ENCODE measurements at places on chromosomes 1 and 21.

DNA sequence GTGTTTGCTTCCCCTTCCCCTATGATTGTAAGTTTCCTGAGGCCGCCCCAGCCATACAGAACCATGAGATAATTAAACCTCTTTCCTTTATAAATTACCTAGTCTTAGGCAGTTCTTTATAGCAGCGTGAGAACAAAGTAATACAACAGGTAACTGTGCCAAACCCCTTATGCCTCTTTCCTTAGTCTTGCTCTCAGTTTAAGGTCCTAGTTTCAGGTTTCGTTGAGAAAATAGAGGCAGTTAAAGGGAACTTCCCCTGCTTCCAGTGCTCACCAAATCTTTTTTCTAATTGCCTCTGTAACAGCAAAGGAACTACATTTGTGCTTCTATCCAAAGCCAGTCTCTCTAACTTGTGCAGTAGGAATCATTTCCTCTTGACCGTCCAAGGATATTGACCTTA lies 164.8 kb downstream of the PATJ start:
- no peak for DNase-seq

DNA sequence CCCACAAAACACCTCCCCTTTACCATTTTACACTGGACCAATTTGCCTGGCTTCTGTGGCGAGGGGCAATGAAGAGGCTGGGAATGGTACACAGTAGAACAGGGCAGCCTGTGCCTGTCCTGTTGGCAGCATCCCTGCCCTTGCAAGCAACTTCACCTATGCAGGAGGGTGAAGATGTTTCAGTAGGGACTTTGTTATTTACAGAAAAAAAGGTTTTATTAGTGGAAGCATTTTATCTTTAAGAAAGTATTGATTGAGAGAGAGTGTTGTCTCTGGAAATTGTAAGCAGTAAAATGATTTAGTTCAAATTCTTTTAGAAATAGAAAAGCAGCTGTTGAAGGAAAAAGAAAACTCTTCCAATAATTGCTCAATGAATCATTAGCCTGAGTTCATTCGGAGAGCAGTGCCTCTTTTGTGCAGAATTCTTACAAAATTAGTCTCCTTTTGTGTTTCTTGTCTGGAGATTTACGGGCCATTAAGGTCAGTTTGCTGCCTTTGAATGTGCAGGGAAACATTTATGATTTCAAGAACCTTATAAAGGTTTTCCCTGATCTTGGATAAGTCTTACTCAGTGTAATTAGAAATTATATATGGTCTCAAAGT lies 49.1 kb downstream of the HHAT start:
- DNase-seq, result no peak

GRCh38 chr1:2168535-2168934 lies 26.0 kb downstream of the FAAP20 start:
- no peak for DNase-seq

DNA sequence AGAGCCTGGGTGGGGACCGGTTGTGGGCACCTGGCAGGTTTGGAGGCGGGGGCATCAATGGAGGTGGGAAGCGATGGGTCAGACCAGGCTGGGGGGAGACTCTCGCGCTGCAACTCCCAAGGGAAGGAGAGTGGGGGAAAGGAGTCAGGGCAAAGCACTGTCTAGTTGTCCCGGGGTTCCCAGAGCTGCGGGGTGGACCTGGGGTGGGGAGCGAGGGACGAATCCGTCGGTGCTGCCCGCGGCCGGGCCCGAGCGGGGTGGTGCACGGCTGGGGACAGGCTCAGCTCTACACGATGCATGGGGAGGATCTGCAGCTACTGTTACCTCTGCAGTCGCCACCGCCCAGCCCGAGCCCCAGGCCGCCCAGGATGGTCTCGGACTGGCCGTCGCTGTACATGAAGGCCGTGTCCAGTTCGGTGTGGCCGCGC lies 427 bp downstream of the AKR7A2 start:
- no peak for DNase-seq

DNA sequence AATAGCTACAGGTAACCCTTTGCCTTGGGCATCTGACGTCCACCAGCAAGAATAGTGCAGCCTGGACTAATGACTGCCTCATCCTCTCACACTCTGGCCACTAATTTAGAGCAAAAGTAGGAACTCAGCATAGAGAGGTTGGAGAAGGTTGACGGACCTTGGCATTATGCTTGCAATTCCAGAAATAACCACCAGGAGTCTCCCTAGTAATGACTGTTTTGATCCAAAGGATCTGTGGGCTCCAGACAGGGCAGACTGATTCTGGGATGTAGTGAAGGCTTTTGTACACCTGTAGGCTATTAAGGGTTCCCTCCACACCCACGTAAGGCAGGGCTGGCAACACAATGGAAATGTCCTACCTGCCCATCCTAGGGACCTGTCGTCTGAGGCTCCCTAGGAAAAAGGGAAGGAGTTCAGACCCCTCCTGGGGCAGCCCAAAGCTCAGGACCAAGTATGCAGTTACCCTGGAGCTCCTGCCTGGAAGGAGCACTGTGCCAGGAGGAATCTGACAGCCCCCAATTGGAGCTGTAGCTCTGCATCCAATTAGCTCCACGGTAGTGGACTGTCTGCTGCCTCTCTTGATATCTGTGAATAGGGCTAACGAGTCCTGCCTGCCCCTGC lies 91.0 kb upstream of the TMEM51 start:
- no peak for DNase-seq

DNA sequence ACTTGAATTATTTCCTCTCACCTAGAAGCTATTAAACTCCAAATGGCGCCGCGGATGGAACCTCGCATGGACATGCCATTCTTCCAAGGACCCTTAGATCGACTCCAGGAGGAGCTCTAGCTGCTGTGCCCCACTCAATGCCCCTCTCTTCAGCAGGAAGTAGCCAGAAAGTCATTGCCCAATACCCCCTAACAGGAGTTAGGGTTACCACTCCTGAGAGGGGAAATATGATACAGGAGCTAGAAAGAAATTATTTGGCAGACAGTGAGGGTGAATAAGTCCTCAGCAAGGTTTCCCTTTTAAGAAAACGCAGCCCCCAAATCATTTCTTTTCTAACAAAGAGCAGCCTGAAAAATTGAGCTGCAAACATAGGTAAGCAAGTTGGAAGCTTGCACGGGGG lies 28.6 kb downstream of the TFB2M start:
- no peak for DNase-seq

GRCh38 chr1:204130178-204130577 lies 21.7 kb downstream of the ETNK2 start:
- no peak for DNase-seq

DNA sequence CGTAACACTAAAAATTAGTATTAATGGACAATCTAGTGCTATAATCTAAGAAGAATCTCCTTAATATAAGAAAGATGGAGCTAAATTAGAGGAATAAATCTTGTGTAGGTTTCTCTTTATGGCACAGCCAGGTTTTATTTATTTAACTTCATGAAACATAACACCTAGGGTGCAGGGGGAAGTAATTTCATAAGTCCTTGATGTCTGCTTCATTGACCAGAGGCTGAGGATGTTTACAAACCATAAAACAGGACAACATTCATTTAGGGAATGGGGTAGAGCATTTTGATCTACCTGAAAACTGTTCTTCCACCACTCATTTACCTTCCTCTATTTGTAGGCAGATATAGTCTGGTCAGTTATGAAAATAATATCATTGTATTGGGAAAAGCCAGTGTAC lies 95.5 kb downstream of the NGF start:
- no peak for DNase-seq

DNA sequence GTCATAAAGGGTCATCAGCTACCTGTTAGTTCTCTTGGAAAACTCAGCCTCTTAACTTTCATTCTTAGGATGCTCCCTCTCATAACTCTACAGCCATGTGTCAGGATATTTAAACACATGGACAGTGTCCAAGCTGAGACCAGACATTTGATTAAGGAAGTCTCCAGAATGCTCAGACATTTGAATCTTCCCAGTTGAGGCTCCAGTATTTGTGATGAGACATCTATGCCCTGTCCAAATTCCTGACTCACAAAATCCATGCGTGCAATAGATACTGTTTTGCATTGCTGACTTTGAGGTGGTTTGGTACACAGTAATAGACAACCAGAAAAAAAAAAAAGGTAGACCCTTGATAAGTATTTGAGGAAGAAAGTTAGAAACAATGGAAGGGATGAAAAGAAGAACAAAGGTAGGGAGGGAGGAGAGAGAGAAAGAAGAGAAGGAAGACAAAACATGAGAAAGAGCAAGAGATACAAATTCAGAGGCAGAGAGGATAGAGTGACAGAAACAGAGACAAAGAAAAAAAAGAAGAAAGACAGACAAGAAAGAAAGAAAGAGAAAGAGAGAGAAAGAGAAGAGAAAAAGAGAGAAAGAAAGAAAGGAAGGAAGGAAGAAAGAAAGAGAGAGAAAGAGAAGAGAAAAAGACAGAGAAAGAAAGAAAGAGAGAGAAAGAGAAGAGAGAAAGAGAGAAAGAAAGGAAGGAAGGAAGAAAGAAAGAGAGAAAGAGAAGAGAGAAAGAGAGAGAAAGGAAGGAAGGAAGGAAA lies 275.5 kb upstream of the PRMT6 start:
- no peak for DNase-seq

DNA sequence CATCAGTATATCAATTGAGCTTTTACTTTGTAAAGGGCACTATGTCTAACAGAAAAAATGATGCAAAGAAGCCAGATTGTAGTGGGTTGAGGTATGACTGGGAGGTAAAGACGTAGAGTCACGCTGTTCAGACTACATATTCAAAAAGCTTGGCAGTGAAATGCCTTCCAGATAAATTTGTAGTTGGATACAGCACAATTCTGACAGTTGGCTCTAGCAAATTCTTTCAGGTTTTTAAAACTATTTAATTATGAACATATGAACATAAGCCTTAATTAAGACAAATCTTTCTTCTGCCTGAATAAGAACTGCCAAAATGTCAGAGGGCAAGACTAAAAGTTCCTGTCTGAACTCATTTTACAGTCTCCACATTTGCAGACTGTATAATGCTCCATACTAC lies 118.8 kb downstream of the DPYD start:
- DNase-seq, result no peak

- DNase-seq, result no peak
Measured at GRCh38 chr1:63888984-63889383, 115.2 kb downstream of the ROR1 start.

GRCh38 chr1:233025157-233025556 lies 74.7 kb downstream of the NTPCR start:
- DNase-seq, result no peak

DNA sequence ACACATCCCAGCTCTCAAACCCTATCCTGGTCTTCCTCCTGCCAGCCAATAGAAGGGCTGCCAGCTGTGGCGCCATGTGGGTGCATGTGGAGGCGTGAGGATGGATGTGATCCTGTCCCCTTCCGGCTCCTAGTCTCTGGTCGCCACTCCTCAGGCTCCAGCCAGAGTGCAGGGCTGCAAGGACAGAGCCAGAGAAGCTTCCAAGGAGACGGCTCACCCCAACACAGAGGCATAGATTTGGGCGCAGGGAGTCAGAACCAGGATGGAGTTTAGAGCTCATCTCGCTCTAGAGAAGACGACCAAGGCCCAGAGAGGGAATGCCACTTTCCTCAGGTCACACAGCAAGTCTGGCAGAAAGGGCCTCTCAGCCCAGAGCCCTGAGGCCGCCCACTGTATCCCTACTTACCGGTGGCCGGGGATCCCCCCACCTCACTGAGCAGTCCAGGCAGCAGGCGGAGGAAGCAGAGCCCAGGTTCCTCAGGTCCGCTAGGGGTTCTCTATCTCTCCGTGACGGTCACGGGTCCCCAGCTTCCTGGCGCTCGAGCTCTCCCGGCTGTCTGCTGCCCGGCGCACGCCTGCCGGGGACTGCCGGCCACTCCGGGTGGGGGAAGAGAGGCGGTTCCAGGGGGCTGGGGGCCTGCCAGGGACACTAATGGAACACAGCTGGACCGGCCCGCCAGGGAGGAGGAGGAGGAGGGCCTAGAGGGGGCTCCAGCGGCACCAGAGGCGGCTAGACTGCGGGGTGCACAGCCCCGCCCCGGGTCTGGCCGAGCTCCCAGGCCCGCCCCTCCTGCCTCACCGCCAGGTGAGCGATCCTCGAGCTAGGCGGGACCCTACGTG lies at the start of gene COL16A1:
TSS of gene COL16A1 (minus strand) at position 587 of the 840 bp plus-strand sequence. CDS start 1,824 bp downstream, outside the sequence.
- DNase-seq, result no peak

GRCh38 chr1:7805460-7805859 lies 21.4 kb downstream of the PER3 start:
- DNase-seq, result no peak

DNA sequence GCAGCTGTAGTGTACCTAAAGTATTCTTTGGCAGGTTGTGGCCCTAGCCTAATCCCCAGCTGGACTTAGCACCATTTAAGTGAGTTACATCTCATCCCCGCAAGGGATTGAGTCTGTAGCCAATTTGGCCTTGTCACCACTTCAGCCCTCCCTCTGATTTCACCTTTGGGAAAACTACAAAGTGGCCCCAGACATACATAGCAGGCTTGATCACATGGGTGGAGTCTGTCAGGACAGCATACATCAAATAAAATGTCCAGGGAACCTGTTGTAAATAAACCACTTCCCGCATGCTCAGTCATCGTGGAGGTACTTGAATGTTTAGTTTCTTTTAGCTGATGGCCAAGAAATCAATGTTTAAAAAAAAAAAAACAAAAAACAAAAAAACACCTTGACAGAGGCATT lies 142.5 kb downstream of the DHRS3 start:
- no peak for DNase-seq

DNA sequence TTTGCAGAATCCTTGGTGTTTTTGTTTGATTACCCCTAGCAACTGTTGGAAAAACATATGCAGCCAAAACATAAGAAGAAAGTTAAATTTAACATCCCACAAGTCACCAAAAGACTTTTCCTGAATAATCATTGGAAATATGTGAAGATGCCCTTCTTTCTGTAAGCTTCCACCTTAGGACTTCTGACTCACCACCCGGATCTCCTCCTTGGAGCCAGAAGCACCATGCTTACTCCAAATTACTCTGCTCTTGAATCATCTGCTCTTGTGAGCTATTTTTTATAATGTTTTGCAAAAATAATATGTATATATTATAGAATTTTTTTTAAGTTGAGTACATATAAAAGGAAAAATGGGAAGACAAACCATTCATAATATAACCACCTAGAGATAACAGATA lies 391.7 kb downstream of the KCTD3 start:
- no peak for DNase-seq

- DNase-seq, result no peak
Measured at GRCh38 chr1:24986372-24986965, 56.4 kb upstream of the RUNX3 start.

- DNase-seq, result peak; percentile 19
Measured at GRCh38 chr1:116538544-116538943, 32.3 kb downstream of the CD58 start.

Data from HS-27A (cell line).